ENCODE measurements at places on chromosomes 1 and 21.

GRCh38 chr21:45110873-45111624 lies 36.7 kb downstream of the ADARB1 start:
- DNase-seq: no peak

DNA sequence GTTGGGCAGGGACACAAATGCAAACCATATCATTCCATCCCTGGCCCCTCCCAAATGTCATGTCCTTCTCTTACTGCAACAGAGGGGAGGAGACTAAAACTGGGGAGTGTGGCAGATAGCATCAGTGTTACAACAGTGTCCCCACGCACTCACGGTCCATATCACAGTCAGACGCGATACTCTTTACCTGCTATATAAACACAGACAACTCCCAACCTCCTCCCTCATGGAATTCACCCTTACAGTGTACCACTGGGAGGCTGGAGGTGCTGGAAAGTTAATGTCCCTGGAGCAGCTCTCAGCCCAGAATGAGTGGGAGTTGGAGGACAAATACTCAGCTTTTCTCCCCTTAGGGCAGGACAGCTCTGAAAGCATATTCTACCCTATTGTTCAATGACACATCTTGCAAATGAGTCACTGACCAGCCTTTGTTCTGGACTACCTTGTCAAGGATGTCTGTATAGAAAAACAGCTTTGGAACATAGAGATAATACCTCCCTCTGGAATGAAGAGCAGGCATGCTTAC lies 445.9 kb downstream of the SETD4 start:
- no peak for DNase-seq

DNA sequence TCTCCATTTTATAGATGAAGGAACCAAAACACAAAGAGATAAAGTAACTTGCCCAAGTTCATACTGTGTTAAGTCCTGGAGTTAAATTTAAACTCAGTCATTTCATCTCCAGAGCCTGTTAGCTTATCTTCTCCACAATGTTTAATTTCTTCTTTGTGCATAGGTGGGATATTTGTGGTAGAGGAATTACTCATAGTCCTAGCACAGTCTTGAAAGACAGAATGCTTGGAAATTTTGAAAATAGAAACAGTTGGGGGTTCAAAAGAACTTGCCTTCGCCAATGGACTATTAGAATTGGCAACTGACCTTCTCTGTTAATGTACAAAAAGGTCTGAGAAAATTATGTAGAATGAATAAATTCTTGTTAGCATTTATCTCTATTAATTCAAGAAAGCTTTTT lies 832.0 kb upstream of the PRMT6 start:
- no peak for DNase-seq

DNA sequence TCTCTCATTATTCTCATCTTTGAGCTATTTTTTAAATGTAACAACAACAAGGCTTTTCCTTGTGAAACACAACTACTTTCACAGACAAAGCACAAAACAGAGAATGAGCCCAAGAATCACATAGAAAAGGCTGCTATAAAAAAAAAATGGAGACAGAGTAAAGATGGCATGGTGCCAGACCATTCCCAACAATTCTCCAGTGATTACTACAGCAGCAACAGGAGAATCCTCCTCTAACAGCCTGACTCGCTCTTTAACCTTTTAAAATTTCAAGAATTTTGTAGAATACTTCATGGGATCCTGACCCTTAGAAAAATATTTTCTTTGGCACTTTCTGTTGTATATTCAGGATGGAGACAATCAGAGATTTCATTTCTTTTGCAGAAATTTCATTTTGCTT lies 3.8 kb upstream of the BCAS2 start:
- DNase-seq: no peak

GRCh38 chr1:5637171-5637570 lies 355.1 kb downstream of the NPHP4 start:
- no peak for DNase-seq

Data from esophagus squamous epithelium (tissue), 5 donors.